ENCODE measurements at places on chromosomes 7 and 10. TPM values are rescaled to one million over a fixed set of nuclear protein-coding genes. Genes with fewer than 3 reads are reported as not detected.

BUD23 gene
- 72.2 TPM for polyA plus RNA-seq

SPDYE18 gene
- not detected for polyA plus RNA-seq

GPR158 gene
- 0.03 TPM for polyA plus RNA-seq

ERVW-1 gene
- polyA plus RNA-seq: 1.3 TPM

DOCK4 gene
- 10.3 TPM for polyA plus RNA-seq

CFAP70 gene
- polyA plus RNA-seq: 3.0 TPM

ASAH2B gene
- 5.7 TPM for polyA plus RNA-seq

PRKG1 gene
- polyA plus RNA-seq: 56.7 TPM

CPEB3 gene
- 4.3 TPM for polyA plus RNA-seq

VAX1 gene
- polyA plus RNA-seq: not detected

NEUROG3 gene
- not detected for polyA plus RNA-seq

AGMO gene
- 0.28 TPM for polyA plus RNA-seq

LOXL4 gene
- polyA plus RNA-seq: 11.2 TPM

VWA2 gene
- polyA plus RNA-seq: not detected

CFAP46 gene
- 0.77 TPM for polyA plus RNA-seq

VIPR2 gene
- polyA plus RNA-seq: 9.1 TPM

BLOC1S2 gene
- 25.1 TPM for polyA plus RNA-seq

CDNF gene
- polyA plus RNA-seq: 4.2 TPM

PCDH15 gene
- not detected for polyA plus RNA-seq

AKR1C4 gene
- not detected for polyA plus RNA-seq

SEC31B gene
- 21.6 TPM for polyA plus RNA-seq

SPACDR gene
- polyA plus RNA-seq: 0.98 TPM

AS3MT gene
- 4.8 TPM for polyA plus RNA-seq

TEX47 gene
- polyA plus RNA-seq: not detected

SLC16A9 gene
- 2.6 TPM for polyA plus RNA-seq

ADRB1 gene
- 0.61 TPM for polyA plus RNA-seq

ZNF853 gene
- polyA plus RNA-seq: 14.1 TPM

MNX1 gene
- polyA plus RNA-seq: not detected

TUBAL3 gene
- 0.07 TPM for polyA plus RNA-seq

C7orf33 gene
- polyA plus RNA-seq: 2.2 TPM
